ENCODE measurements at places on chromosomes 2 and 18.

DNA sequence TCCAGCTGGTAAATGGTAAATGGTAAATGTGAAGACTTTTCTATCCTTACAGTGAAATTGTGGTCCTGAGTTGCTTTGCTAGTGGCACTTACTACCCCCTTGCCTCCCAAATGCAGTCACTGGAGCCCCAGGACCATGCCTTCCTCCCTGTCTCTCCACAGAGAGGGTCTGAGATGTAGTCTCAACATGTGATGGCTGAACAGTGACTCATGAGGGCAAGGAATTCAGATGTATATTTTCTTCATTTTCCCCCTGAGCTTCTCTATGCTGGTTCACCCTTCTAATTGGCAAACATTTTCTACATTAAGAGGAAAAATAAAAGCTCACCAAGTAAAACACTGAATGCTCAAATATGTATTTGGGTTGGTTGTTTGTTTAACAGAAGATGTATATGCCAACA, 232.0 kb downstream of the SH3BP4 start:
- DNase-seq: no peak

DNA sequence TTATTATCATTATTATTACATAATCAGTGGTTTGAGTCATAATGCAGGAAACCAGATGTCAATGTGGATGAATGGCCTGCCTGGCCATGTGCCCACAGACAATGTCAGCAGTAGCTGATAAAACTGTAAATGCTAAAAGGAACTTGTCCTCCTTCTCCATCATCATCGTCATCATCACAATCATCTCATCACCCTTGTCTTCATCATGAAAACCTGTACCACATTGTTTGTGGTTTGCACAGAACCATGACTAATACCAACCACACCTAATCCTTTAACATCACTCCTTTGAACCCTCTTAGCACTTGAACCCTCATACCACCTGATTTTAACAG, 96.0 kb downstream of the HNMT start:
- DNase-seq: no peak

- DNase-seq: no peak
These were observed 18.3 kb downstream of the NHEJ1 start for GRCh38 chr2:219142329-219142728.

GRCh38 chr18:32257084-32257785, 67.4 kb downstream of the MEP1B start:
- no peak for DNase-seq
